ENCODE measurements at places on chromosomes 7 and 10.

- no peak for DNase-seq
Observed at GRCh38 chr7:38978491-38978890, 782 bp downstream of the POU6F2 start.

GRCh38 chr7:122140918-122141317 lies 3.1 kb downstream of the AASS start:
- DNase-seq, result no peak

GRCh38 chr10:77774940-77775391 lies 137.4 kb upstream of the KCNMA1 start:
- DNase-seq, result no peak

DNA sequence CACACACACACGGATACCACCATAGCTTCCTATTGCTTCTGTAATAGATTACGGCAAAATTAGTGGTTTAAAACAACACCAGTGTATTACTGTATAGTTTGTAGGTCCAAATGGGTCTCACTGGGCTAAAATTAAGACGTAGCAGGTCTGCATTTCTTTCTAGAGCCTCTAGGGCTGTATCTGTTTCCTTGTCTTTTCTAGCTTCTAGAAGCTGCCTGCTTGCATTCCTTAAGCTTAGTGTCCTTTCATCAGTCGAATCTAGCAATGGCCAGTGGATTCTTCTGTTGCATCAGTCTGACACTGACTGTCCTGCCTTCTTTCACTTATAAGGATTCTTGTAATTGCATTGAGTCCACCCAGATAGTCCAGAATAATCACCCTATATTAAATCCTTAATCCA lies 882.3 kb downstream of the PCDH15 start:
- no peak for DNase-seq

DNA sequence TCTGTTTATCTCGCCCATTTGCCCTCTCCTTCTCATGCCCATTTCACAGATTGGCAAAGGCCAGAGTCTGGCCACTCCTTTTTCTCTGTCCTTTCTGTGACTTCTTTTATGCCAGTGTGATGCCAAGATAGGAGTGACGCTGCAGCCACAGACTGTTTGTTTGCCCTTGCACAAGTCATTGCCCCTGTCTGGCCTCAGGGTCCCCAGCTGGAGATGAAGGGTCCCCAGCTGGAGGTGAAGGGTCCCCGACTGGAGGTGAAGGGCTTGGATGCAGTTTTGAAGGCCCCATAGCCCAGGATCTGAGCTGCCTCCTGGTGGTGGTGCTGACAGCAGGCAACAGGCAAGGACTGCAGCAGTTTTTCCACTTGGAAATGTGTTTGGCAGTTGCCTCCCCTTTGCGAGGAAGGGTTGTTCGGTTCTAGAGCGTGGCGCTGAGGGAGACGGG lies 50.8 kb upstream of the SLC29A3 start:
- DNase-seq, result no peak

GRCh38 chr10:73910764-73911552 lies at the start of gene PLAU:
Gene PLAU, plus strand, starts transcription at chr10:73911132. Its CDS starts 424 bp downstream, at chr10:73911556.
- DNase-seq, result peak; percentile 75

DNA sequence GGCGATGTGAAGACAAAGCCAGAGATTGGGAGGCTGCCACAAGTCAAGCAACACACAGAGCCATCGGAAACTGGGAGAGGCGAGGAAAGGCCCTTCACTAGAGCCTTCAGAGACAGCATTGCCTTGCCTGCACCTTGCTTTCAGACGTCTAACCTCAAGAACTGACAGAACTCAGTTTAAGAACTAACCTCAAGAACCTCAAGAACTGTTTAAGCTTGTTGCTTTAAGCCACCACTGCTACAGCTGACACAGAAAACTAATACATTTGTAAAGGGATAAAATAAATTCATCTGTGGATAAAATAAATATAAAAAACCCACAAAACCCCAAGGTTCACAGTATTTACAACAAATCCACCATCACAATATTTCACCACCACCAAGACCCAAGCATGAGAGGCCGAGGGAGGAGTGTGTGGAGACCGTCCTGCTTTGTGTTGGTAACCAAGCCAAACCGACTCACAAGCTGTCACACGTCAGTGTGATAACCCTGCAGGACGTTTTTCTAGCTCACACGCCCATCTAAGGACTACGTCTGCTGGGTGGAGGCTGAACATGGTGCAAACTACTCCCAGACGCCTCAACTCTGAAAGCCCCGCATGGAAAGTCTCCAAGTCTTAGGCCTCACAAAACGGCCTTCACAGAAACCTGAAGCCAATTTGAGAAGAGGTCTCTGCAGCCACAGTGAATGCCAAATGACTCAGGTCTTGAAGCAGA lies 116.8 kb downstream of the ABLIM1 start:
- DNase-seq, result peak; percentile 79

DNA sequence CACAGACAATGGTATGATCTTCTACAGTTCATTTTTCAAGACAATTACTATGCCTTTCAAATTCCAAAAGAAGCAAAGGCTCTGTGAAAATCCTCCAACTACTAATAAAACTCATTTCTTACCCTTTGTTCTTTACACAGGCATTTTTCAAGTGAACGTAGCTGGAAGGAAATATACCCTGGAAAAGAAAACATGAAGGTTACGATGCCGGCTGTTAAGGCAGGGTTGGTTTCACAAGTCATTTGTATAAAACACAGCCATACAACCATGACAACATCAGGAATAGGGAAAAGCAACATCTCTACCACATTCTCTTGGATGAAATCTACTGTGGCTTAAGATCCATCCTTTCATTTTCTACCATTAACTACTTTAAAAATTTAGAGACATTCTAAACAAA lies 207.9 kb downstream of the DOCK4 start:
- DNase-seq, result no peak

DNA sequence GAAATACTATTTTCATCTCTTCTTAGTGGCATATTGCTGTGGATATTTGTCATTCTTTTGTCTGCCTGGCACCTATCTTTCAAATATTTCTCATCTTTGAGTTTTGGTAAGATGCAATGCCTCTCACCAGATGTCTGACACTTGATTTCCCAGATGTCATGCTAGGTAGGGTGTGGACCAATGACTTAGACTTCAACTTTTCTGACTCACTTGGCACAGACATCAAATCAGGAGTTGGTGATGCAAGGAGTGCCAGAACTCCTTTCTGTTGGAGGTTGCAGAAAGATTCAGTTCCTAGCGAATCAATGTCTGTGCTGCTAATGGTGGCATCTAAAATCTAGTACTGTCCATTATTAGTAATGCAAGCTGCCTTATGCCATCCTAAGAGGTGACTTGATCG lies 216.9 kb upstream of the FERD3L start:
- no peak for DNase-seq

DNA sequence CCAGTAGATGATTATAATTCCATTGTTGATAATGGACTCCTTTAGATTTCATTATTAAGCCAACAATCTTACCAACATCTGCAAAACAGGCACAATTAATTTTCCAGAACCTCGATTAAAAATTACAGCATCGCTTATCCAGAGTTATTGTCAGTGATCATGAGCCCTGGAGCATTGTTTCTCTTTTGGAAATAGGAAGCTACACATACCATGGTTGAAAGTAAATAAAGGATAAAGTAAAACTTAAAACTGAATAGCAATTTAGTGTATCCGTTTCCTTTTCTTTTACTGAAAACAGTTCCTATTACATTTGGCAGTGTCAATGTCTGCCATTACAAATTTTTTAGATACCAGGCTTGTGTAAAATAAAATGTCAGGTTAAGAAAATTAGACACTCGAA lies 9.9 kb upstream of the HOXA2 start:
- no peak for DNase-seq

DNA sequence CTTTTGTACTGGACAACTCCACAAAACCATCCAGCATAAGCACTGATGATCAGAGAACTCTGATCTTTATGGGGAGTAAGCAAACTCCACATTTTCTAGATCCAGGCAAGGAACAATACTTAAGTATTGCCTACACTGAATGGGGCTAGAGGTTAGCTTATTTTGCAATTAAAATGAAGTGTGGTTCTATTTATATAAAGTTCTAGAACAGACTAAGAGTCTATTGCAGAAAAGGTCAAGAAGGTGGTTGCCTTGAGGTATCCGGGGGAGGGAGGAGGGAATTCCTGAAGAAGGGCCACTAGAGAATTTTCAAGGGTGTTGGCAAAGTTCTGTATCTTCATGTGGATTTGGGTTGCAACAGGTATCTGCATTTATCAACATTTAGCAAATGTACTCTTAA lies 477.9 kb downstream of the PLXNA4 start:
- DNase-seq, result no peak

- DNase-seq, result peak; percentile 72
Observed at GRCh38 chr10:72784551-72785351, 92.8 kb downstream of the MCU start.

GRCh38 chr10:67921065-67921464 lies 36.6 kb downstream of the SIRT1 start:
- no peak for DNase-seq

DNA sequence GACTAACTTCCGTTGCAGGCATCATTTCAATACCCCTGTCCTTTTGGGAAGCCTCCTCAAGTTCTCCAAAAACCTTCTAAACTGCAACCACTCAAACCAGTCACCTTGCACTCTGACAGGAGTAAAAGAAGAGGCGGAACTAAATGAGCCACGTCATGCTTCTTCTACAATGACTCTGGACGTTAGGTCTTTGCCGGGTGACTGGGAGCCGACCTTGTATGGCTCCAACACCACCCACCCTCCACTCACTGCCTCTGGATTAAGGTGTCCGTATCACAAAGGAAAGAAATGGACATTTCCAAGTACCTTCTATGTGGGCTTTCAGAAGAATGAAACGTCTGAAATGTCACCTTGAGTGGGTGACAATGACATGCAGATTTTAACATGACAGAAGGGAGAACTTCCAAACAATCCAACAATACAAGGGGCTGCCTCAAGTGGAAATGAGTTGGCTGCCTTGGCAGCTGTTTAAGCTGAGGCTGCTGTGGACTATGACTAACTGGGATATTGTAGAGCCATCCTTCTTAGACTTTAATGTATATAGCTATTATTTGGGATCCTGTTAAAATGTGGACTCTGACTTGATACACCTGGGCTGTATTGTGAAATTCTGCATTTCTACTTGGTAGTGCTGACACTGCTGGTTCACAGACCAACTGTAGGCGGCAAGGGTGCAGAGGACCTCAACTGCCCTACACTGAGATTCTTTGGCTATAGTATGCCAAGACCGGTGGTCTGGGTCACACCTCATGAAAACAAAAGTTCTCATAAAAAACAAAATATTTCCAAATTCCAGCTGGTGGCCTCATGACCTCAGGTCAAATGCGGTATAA lies 33.8 kb upstream of the PDLIM1 start:
- DNase-seq, result no peak

- DNase-seq, result no peak
Observed at GRCh38 chr10:132189016-132189415, 2.3 kb downstream of the DPYSL4 start.

- DNase-seq, result no peak
Observed at GRCh38 chr10:98563811-98564210, 117.1 kb upstream of the HPS1 start.
